Cardiac muscle cell (in vitro differentiated cells and primary cell): ENCODE measurements at places on chromosomes 3 and 15.

- DNase-seq = no peak
Measured at GRCh38 chr15:31435912-31436628, 109.4 kb downstream of the KLF13 start.

GRCh38 chr3:53823956-53824657 lies 22.1 kb downstream of the CHDH start:
- no peak for DNase-seq

DNA sequence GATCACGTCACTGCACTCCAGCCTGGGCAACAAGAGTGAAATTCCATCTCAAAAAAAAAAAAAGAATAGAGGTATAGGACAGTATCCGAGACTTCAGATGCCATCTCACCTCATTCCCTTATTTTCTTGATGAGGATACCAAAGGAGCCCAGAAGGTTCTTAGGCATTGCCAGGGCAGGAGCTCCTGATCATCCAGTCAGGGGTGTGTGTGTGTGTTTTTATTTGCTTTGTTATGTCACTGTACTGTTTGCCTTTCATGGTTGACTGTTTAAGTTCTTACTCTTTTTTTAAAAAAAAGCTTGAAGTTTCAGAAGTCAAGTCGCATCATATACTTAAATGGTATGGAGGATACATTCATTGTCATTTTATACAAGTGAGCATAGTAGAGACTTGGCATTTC lies 140.0 kb upstream of the BHLHE40 start:
- no peak for DNase-seq

DNA sequence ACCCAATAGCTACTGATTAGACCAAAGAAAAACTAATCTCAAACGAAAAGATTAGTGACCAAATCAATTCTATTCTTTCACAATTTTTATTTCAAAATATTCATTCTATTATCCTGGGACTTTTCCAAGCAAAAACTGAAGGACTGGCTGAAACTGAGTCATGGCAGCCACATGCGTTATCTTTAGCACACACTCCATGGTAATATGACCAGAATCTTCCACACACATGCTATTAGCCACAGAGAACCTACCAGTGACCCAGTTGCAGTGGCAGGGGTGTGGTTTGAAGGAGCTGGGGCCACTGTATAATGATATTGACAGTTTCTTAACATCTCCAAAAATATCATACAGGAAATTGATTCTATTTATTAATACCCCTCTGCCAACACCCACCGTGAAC lies 154.8 kb upstream of the ABI3BP start:
- no peak for DNase-seq

DNA sequence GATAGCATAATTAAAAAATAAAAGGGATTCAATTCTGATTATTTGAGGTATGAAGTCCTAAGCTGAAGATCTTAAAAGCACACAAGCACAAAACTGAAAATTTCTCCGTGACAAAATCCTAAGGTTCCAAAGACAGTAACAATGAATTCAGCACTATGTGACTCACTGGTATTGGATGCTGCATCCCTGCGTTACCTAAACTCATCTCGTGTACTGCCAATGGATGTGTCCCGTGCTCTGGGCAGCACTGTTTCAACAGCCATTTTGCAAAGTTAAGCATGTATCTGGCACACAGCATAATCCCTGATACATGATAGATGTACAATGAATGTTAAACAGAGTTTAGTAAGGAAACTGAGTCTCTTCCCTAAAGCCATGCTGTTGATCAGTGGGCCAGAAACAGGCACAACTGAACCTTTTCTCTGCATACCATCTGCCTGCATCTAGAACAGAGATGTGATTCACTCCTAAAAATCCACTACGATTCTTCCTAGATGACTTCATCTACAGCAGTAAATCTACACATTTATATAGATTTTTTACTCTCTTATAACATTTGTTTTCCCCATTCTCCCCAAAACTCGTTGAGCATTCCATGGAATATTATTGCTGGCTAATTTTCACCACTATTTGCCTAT lies 14.3 kb downstream of the SUCLG2 start:
- no peak for DNase-seq

DNA sequence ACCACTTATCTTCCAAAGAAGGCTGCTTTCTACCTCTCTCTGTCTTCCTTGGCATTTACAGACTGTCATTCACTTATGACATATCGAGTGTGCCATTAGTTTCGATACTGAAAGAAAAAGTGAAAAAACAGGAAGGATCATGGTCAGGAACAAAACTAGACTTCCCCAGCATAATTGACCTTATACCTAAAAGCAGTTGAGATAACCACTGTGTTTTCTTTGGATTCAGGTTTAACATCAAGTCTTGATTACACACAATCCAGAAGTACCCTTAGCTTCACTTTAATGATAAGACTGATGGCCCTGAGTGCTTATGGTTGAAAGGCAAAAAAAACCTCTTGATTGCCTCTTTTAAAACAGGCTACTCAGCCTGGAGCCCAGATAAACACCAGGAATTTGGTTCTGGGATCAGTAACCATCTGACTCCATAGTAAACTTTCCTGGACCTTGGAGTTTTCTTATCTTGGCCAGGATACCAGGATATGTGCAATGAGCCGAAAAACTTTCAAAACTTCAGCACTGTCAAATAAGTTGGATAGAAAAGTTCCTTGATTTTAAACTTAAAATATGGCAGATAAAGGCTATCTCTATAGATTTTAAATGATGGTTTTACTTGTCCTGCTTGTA lies 5.0 kb upstream of the UACA start:
- peak; percentile 44 for DNase-seq

DNA sequence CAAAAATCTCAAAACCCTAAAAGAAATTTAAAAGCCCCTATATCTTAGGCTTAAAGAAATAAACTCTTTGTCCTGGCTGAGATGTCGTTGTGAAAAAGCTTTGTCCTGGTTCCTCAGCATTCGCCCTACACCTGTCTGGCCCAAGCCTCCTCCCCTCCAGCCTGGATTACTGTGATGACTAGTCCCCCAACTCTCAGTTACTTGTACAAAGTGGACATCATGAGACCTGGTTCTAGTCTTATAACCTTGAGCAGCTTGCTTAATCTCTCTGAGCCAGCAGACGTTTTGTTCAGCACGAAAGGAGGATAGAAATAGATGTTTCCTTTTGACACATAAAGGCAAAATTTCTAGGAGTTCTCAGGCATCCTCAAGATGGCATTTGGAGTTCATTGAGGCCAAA lies 51.6 kb downstream of the FILIP1L start:
- DNase-seq = no peak

GRCh38 chr3:155449613-155450267 lies 156.3 kb upstream of the STRIT1 start:
- DNase-seq = no peak

GRCh38 chr3:66378256-66378655 lies 122.6 kb downstream of the LRIG1 start:
- no peak for DNase-seq

GRCh38 chr15:66877477-66878271 lies 175.6 kb downstream of the SMAD6 start:
- peak; percentile 33 for DNase-seq

DNA sequence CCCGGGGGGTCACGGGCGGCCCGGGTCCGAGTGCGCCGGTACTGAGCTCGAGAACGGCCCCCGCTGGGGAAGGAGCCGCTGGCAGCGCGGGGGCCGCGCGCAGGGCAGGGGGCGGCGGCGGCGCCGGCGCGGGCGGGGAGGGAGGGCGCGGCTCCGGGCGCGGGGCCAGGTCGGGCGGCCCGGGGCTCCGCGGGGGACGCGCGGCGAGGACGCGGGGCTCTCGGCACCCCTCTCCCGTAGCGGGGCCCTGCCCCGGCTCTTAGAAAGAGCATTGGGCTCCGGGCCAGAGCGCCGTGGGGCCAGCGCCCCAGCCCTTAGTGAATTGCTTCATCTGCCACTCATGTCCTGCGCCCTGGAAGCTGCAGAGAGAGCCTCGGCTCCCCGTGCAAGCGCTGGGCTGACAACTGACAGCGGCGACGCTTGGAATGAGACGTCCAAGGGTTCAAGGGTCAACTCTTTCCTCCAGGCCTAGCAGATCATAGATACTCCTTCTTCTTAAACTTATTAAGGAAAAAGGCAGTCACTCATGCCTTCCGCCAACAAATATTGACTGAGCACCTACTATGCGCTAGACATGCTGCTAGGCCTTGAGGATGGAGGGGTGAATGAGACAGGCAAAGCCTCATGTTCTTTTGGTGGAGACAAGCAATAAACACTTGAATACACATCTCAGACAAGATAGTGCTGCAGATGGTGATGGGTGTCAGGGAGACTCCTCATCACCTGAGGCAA lies 140.8 kb downstream of the SMAD6 start:
- peak; percentile 78 for DNase-seq

GRCh38 chr3:102361101-102361500 lies 73.7 kb upstream of the ZPLD1 start:
- DNase-seq = no peak
